ENCODE measurements at places on chromosomes 6 and 20.

- no peak for DNase-seq
Observed at GRCh38 chr6:137665342-137665934, 171.2 kb upstream of the OLIG3 start.

GRCh38 chr6:154202958-154203357 is 153.6 kb downstream of the IPCEF1 start:
- DNase-seq, result no peak

- DNase-seq, result peak; percentile 66
Observed at GRCh38 chr20:4810426-4811019, 88.8 kb downstream of the PRND start.

DNA sequence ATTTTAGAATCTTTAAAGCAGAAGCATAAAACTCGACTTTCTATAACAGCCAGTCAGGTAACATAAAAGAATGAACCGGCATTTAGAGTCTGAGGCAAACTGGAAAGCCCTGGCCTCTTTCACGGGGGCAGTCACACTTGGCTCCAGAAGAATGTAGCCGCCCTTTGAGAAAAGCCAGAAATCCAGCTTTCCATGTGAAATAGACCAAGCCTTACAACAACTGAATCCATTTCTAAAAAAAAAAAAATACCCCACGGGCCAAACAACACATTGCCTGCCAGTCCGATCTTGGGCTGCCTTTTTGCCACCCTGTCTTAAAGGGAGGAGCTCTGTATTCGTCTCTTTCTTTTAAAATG is 252.9 kb upstream of the TAB2 start:
- DNase-seq, result no peak

- no peak for DNase-seq
Observed at GRCh38 chr6:124285146-124285545, 481.5 kb downstream of the NKAIN2 start.

DNA sequence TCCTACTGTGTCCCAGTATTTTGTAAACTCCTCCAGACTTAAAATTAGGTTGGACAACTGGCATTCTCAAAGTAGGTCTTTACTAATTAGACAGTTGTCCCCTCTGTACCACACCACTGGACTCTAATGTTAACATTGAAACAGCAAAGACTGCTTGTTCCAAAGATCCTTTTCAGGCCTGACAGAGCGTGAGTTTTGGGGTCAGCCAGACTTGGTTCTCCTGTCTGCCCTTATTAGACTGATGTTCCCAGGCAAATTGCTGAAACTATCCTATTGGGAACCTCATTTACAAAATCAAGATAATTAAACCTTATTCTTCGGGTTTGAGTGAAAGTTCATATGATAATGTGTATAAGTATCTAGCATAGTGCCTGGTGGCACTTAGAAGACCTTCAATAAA is 3.7 kb upstream of the BICRAL start:
- DNase-seq, result no peak

- DNase-seq, result no peak
Observed at GRCh38 chr6:10553871-10554270, 32.7 kb downstream of the GCNT2 start.

GRCh38 chr6:160972111-160972510 is 19.5 kb upstream of the MAP3K4 start:
- no peak for DNase-seq

GRCh38 chr6:121086876-121087275 is 247.4 kb downstream of the TBC1D32 start:
- no peak for DNase-seq

DNA sequence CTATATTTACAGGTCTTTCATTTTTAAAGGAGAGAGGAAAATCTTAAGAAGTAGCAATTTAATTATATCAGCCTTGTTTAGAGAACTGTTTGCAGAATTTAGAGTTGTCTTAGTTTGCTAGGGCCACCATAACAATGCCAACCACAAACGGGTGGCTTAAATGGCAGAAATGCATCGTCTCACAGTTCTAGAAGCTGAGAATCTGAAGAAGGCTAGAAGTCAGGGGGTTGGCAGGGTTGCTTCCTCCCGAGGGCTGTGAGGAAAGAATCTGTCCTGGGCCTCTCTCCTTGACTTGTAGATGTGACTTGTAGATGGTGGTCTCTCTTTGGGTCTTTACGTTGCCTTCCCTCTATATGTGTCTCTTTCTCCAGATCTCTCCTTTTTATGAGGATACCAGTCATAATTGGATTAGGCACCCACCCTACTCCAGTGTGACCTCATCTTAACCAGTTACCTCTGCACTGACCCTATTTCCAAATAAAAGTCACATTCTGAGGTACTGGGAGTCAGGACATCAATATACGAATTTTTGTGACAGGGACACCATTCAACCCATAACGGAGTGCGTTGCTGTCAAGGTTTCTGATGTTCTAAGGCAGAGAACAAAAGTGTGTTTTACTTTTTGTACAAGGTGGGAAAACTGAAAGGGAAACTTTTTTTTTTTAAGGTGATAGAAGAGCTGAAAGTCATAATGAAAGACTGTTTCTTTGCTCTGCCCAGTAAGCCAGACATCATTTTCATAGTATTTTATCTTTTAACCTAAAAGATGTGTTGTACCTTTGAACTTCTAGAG is 84.4 kb downstream of the SAMD3 start:
- no peak for DNase-seq

DNA sequence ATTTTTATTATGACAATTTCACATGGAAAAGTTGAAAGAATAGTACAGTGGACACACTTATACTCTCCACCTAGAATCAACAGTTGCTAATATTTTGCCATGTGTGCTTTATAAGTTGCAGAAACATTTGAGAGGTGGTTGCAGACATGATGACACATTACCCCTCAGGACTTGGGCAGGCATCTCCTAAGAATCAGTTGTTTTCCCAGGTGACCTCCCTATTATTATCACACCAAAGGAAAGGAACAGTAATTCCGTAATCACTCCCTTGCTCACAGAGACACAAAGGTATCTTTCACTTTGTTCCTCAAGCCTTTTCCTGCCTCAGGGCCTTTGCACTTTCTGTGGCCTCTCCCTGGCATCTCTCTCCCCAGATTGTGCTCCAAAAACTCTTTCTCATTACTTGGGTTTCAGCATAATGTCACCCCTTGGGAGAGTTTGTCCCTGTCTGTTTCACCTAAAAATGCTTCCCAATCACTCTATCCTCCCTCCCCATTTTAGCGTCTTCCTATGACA is 5.9 kb upstream of the SULF2 start:
- DNase-seq, result no peak

DNA sequence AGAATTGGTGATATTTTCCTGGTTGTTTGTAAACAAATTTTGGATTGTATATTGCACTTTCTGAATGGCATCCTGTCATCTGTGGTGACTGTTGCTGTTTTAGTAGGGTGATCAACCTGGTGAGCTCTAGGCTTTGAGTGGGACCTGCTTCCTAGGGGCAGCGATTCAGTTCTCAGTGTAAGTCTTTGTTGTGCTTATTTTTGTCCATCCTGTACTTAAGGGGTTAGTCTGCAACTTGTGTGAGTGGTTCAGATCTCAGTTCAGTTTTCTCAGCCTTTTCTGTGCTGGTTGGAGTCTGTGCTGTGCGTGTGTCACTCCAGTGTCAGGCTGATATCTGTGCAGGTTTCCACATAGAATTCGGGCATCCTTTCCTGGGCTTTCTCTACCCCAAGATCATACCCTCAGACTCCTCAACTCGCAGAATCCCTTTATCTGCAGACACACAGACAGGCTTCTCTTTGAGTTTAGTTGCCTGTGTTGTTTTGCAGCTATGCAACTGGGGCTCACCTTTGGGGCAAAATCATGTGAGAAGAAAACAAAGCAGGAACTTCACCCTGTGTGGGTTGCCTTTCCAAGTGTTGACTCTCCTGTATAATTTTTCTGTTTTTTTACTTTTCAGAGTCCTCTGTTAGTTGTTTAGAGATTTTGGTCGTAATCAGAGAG is 177.7 kb downstream of the FARS2 start:
- DNase-seq, result no peak

DNA sequence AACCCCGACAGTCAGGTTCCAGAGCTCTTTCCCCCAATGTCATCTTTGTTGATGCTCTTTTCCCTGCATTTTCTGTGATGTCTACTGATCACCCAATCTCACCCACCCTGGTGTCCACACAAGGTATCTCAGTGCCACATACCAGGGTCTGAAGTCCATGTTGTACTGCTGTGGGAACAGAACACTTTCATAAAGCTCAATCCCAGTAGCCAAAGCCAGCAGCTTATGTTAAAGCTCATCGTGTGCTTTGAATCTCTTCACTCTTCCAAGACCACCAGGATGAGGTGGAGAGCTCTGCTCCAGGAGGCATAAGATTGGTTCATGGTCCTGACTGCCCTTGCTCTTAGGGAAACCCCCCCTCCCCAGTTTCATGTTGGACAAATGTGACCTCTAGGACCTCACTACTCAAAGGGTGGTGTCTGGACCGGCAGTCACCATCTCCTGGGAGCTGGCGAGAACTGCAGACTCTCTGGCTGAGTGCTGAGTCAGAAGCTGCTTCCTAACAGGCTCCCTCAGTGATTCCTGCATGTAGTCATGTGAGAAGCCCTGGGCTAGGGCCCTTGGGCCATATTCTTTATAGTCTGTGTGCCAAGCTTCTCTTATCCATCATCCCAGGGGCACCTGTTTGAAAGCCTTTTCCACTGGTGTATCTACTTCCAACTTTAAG is 13.4 kb upstream of the CPNE5 start:
- peak; percentile 53 for DNase-seq

DNA sequence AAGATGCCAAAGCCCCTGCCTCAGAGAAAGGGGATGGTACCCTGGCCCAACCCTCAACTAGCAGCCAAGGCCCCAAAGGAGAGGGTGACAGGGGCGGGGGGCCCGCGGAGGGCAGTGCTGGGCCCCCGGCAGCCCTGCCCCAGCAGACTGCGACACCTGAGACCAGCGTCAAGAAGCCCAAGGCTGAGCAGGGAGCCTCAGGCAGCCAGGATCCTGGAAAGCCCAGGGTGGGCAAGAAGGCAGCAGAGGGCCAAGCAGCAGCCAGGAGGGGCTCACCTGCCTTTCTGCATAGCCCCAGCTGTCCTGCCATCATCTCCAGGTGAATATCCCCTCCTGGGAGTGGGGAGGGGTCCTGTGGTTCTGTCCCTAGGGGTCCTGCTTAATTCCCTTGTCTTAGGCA is 1.1 kb downstream of the MYLK2 start:
- no peak for DNase-seq

GRCh38 chr6:144007478-144008119 is 460 bp downstream of the PLAGL1 start:
- no peak for DNase-seq
